ENCODE measurements at places on chromosomes 4 and X.

GRCh38 chr4:84529169-84529751 is 30.2 kb upstream of the NKX6-1 start:
- peak; percentile 46 for DNase-seq

- DNase-seq, result no peak
Measured at GRCh38 chr4:173532725-173533511, 2.9 kb upstream of the HAND2 start.

- no peak for DNase-seq
Measured at GRCh38 chrX:2867206-2867605, 38.5 kb downstream of the GYG2 start.

- no peak for DNase-seq
Measured at GRCh38 chrX:129932821-129933321, 26.9 kb downstream of the UTP14A start.

- no peak for DNase-seq
Measured at GRCh38 chr4:77454858-77455257, 150.8 kb upstream of the CXCL13 start.

DNA sequence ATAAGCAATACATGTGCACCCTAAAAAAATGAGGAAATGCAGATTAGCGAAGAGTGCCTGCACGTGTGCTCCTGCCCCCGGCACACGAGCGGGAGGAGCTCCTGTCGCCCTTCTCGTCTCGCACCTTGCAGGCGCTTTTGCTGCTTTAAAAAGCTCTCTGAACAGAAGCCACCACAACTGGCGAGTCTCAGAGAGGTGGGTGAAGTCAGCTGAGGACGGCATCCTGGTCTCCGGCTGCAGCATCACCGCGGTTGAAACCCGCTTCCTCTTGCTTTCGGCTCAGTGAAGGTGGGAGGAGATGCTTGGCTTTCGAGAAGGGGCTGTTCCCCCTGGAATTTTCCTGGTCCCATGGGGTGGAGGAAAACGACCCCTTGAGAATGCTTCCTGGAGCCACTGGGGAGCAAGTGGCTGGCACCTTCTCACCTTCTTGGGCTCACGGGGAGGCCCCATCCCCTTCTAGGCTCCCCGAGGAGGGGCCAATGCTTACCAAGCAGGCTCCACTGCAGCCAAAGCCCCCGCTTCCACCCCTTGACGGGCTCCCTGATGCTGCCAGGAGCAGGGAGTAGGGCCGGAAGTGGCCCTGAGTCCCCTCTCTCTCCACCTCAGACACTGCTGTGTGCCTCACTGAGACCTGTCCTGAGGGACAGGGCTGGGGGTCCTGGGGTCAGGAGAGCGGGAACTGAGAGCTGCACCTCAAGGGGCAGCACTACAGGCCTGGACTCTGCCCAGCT is 29.2 kb upstream of the MXD4 start:
- DNase-seq, result peak; percentile 78

- no peak for DNase-seq
Measured at GRCh38 chr4:11218692-11219091, 210.0 kb downstream of the HS3ST1 start.

Data from OCI-LY7 (cell line).